ENCODE measurements at places on chromosomes 2 and 18. TPM values are rescaled to one million over a fixed set of nuclear protein-coding genes. Genes with fewer than 3 reads are reported as not detected.

Gene CXCR4
- total RNA-seq: 0.44 TPM

Gene ASB18
- not detected for total RNA-seq

Gene IKZF2
- 0.24 TPM for total RNA-seq

Gene STPG4
- total RNA-seq: not detected

Gene CCDC102B
- 0.25 TPM for total RNA-seq

Gene C2orf78
- total RNA-seq: not detected

Gene RAPGEF4
- 0.21 TPM for total RNA-seq

Gene MAPRE3
- total RNA-seq: 12.2 TPM
